ENCODE measurements at places on chromosomes 12 and 14.

DNA sequence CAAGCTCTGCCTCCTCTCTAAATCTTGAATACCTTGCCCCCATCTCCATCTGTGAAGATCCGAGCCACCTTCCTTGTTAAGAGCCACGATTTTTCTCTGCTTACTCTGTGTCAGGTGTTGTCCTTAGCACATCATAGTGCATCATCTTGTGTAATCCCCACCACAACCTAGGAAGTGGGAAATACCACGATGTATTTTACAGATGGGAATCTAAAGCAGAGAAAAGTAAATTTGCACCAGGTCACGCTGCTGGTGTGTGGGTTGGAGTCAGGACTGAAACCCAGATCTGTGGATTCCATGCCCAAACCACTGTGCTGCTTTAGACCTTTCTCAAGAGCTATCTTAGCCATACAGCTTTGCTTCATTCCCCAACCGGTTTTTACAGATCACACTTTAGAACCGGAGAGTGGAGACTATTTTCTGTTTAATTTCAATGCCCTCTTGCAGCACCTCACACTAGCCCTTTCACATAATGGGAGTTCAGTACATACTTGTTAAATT lies 94.6 kb downstream of the PPM1A start:
- DNase-seq, result no peak

DNA sequence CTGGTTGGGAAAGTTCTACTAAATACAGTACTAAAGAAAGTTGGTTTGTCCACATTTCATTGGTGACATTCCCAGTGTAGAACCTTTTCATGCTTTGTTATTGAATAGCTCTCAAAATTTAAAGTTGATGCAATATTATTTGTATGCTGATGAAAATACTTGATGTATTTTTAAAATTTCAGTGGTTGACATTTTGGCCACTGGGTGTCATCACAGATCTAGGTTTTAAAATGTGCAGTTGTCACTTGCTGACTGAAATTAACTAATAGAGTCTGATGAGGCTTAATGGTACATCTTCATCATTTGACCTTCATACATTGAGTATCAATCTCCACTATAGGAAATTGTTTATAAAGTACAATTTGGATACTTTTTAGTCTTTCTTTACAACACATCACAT lies 37.1 kb downstream of the CMAS start:
- DNase-seq, result no peak

DNA sequence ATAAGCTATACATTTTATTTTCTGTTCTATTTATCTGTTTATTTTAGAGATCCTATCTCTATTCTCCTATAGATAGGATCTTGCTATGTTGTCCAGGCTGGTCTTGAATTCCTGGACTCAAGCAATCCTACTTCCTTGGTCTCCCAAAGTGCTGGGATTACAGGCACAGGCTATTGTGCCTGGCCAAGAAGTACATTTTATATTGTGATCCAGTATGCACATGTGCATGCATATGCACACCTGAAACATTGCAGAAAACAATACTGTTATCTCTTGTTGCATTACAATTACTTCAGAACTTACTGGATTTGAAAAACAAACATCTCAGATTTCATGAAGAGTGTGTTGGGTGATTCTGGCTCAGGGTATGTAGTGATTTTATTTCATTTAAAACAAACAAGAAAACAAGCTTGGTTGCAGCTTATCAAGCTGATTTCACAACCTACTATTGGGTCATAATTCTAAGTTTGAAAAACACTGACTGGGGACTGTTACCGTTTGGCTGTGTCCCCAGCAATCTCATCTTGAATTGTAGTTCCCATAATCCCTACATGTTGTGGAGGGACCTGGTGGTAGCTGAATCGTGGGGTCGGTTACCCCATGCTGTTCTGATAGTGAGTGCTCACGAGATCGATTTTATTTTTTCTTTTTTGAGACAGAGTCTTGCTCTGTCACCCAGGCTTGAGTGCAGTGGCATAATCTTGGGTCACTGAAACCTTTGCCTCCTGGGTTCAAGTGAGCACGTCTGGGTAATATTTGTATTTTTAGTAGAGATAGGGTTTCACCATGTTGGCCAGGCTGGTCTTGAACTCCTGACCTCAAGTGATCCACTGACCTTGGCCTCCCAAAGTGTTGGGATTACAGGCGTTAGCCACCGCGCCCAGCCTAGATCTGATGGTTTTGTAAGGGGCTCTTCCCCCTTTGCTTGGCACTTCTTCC lies 31.3 kb downstream of the ERC1 start:
- no peak for DNase-seq

- DNase-seq, result no peak
Observed at GRCh38 chr12:106914796-106915634, 40.7 kb upstream of the TMEM263 start.

- DNase-seq, result peak; percentile 53
Observed at GRCh38 chr14:91573894-91574837, 64.1 kb upstream of the PPP4R3A start.

GRCh38 chr12:57732726-57733593 lies 5.6 kb downstream of the AGAP2 start:
- DNase-seq, result peak; percentile 36

DNA sequence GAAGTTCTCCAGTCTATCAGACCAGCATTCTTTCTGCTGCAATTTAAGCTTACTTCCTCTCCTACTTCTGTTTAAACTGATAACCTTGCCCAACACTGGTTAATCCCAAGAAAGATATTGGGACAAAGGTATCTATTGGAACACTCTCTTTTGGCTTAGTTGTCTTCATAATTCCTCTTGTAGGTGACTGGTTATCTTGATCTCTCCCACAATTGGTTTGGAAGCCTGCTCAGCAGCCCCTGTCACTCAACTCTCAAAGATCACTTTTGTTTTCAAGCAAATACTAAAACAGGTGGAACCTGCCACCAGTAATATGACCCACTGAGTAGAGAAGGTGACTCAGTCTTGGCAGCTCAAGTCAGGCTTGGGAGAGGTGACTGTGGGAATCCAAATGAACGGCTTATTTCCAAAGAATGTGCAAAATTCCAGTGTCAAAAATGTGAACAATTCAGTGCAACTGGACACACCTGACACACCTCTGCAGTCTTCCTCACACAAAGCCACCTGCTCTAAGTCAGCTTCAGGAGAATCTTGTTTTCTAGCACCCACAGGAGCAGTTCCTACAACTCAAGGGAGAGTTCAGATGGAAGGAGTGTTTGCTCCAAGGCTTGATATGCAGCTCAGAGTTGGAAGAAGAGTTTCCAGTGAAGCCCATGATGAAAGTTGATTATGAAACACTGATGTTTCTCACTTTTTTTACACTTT lies 83.2 kb upstream of the SLC38A2 start:
- DNase-seq, result no peak

Data from right forelimb (tissue), 1 donor.